Head of caudate nucleus (tissue), 42 donors: ENCODE measurements at places on chromosomes 1 and 21.

- no peak for DNase-seq
These were observed 83.5 kb downstream of the INTS7 start for GRCh38 chr1:211951856-211952255.

DNA sequence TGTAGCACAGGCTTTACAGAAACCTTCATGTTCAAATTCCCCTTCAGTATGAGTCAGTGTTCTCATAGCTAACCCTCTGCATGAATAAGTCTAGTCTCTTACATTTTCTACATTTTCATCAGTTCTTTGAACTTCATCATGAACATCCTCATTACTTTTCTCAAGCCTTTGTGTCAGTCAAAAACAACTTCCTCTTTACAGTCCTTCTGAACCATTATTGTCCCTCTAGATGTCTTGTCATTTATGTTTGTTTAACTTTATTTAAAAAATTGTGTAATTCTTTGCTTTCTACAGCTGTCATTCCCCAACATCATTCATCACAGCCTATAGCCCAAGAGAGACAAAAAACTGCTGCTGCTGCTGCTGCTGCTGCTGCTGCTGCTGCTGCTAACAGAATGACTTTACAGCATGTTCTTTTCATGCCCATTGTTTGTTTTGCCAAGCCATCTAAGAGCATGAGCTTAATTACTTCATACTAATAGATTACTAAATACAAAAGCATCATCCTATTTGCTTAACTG lies 133.1 kb downstream of the LRRC40 start:
- no peak for DNase-seq

DNA sequence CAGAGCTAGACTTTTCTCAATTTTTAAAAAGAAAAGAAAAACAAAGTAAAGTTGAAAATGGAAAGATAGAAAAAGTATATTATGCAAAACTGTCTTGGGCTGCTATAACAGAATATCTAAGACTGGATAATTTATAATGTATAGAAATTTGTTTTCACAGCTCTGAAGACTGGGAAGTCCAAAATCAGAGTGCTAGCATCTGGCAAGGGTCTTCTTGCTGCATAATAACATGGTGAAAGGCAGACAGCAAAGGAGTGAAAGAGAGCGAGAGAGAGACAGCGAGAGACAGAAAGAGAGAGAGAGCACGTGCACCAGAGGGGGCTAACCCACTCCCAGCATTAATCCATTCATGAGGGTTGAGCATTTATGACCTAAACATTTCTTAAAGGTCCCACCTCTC lies 59.1 kb upstream of the SPOCD1 start:
- no peak for DNase-seq

DNA sequence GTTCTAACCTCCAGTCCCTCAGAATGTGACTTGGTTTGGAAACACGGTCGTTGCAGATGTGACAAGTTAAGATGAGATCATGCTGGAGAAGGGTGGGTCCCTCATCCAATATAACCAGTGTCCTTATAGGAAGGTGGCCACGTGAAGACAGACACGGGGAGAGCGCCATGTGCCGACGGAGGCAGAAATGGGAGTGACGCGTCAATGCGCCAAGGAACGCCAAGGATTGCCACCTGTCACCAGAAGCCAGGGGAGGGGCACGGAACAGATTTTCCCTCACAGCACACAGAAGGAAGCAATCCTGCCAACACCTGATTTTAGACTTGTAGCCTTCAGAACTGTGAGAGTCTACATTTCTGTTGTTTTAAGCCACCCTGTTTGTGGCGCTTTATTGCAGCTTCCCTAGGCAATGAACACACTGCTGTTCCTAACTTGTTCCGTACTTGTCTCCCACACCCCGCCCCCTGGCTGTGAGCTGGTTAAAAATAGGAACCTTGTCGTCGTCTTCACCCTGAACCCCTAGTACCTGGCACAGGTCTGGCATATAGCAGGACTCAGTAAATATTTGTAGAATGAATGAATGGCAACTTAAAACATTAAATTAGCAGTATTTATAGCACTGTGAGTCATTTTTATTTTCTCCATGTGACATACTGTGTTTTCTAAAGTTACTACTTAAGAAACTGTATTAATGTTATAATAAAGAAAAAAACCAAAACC lies 14.2 kb downstream of the RIMS3 start:
- peak; percentile 83 for DNase-seq

DNA sequence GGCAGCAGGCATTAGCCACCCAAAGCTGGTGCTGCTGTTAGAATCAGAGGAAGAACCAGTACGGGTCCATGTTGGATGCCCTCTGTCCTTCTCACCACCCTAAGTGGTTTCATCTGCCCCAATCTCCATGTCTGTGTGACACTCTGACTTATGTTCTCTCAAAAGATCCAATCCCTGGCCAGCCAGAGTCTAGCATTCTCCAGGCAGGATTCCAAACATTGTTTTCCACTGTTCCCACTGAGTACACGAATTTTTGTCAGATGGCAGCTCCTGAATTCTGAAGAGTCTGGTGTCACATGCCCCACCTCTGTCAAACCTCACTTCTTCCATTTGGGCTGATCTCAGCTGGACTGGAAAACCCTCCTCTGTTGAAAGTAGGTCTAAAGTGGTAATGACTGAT lies 166.0 kb downstream of the DISC1 start:
- no peak for DNase-seq

- DNase-seq = no peak
These were observed 10.8 kb downstream of the HMGB4 start for GRCh38 chr1:33874636-33875035.

DNA sequence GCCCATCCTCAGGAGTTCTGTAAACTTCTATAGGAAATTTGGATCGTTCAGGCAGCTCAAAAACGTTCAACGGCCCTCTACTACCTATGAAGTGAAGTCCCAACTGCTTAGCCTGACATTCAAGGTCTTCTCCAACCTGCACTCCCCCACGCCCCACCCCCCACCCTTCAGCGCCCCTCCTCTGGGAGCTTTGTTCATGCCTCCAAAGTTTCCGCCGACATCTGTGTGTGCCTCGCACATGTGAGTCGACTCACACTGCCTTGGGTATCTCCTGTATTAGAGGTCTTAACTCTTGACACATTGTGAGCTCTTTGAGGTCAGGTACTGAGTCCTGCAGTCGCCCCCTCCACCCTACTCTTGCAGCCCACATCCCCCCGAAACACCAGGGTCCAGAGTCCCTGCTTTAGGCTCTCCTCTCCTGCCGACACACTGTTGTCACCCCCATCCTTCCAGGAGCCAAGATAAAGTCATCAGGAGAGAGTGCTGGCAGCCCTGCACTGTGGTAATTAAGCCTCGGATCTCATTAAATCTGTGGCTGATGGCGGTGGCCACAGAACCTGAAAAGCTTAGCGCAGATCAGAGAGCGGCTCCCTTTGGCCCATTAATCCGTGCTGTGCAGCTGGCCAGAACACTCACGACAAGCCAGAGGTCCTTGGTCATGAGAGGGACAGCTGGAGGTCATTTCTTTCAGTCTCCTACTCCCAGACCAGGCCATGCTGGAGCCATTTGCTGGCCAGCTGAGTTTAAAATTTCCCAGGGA lies 1.4 kb upstream of the PAFAH2 start:
- DNase-seq = no peak

GRCh38 chr1:109980324-109981003 lies 4.1 kb upstream of the AHCYL1 start:
- no peak for DNase-seq

DNA sequence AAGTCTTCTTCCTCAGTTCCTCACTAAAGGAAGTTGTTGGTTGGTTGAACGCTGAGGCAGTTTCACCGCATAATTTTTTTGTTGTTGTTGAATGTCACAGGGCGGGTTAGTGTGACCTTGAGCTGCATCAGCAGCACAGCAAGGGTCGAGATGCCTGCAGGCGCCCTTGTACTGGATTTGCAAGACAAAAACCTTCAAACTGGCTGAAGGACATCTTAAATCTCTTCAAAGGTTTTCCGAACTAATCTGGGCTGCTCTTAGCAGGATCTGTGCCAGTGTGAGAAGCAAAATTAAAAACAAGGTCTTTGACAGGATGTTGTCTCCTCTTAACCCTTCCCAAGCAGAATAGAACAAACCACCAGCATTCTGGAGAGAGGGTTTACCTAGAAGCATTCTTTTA lies 59.4 kb downstream of the NRIP1 start:
- no peak for DNase-seq

DNA sequence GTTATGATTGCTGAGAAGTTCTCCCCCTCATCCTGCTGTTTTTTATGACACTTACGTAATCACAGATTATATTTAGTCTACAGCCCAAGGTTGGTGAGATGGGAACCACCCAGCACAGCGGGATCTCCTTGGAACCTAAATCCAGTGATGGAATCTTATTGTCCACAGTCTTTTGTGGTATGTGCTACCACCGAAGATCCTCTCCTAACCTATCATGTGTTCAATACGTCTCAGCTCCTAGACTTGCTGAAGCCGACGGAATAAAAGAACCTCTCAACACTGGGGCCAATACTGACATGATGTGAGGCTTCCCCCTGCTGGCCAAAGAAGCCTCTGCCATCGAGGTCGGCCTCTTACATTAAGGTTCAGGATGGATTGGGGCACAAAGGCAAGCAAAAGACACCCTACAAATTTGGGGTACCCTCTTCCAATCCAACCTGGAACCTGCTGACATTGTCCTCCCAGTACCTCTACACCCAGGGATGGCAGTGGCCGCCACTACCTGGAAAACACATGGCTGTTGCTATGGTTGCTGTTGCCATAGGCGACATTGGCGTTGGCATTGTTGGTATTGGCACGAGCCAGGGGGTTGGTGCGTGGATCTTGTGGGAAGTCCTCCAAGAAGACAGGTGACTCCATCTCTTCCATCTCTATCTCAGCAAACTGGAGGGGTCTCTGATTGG lies 19.4 kb upstream of the KIF21B start:
- DNase-seq = peak; percentile 86

DNA sequence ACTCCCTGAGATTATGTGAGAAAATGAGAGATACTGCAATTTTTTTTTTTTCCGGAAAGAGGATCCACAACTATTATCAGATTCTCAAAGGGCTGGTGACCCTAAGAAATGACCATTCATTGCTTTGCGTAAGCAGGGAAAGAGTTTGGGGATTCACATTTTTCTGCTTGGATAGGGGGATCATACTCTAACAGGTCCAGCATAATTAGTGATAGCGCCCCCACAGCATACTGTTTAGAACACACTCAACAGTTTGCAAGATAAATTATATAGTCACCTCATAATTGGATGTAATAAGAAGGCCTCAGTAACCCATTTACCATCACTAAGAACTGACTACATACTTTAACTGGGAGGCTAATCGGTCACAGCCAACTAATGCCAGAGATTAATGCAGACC lies 1.9 kb downstream of the CCT3 start:
- no peak for DNase-seq

DNA sequence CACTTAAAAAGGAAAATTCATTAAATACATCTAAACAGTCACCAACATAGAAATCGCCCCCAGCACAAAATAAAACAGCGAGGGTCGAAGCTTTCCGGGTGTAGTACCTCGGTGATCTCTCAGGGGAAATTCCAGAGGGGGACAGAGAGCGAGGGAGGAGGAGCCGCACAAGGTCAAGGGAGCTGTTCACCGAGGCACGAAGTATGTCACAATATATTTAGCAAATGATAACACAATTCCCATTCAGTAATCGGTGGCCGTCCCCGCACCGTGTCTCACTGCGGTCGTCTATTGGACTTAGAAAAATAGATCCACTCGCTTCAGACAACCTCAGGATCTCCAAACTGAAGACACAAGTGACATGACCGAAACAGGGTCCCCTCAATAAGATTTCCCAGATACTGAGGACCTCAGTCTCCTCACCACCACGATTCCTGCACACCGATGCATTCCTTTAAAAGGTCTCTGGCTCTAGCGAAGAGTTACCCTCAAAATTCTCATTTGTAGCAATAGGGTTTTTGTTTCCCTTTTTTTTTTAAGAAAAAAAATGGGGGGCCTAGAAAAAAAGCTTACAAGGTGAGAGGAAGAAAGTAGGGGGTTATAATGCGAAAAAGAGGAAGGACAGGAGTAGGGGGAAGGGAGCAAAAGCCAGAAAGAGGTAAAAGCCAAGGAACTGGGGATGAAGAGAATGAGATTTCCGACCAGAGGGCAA lies 1.1 kb downstream of the LPGAT1 start:
- peak; percentile 54 for DNase-seq

GRCh38 chr1:167543199-167543990 lies 10.2 kb downstream of the CREG1 start:
- no peak for DNase-seq

- no peak for DNase-seq
These were observed 81.1 kb downstream of the SIK1 start for GRCh38 chr21:43345746-43346409.

DNA sequence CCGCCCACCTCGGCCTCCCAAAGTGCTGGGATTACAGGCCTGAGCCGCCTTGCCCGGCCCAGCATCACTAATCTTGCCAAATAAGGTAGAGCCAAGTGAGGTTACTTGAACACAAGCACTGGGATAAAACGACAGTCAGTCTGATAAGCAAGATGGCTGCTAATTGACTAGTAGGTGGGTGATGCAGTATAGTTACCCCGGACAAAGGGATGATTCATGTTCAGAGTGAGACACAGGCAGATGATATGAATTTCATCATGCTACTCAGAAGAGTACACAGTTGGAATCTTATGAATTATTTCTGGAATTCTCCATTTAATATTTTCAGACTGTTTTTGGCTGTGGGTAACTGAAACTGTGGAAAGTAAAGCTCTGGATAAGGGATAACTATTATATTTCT lies 178.4 kb downstream of the USP25 start:
- DNase-seq = no peak

DNA sequence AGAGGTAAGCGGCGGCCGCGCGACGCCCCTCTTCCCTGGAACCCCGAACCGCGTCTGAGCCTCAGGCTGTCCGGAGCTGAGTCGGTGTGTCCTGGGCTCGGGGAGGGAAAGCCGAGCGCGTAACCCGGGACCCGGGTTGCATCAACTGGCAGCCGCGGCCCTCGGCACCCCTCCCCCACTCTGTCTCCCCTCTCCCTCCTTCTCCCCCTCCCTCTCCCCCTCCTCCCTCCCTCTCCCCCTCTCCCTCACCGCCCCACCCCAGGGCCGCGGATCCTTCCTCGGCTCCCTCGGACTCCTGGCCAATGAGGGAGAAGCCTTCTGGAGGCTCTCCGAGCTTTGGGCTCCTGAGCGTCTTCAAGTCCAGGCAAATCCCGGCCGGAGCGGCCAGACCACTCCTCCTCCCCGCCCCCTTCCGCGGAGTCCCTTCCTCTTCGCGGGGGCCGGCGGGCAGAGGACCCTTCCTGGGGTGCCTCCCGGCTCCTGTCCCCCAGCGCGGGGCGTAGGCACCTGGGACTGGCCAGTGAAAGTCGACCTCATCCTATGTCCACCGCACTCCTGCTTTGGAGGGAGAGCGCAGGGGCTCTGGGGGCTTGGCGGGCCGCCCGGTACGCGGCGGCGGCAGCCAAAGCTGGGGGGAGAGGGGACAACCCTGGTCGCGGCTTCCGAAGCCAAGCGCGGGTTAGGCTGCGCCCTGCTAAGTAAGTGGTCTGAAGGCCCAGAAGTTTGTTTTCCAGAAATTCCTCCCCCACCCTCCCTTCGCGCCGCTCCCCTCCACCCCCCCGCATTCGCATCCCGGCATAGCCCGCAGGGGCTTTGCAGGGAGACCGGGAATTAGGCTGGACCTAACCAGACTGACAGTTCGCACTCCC lies 850 bp downstream of the SESN2 start:
- DNase-seq = peak; percentile 65

- no peak for DNase-seq
These were observed 10.3 kb downstream of the UTS2 start for GRCh38 chr1:7842517-7842916.
